Smooth muscle cell of the pulmonary artery (primary cell): ENCODE measurements at places on chromosomes 12 and 14. TPM values are rescaled to one million over a fixed set of nuclear protein-coding genes. Genes with fewer than 3 reads are reported as not detected.

The SLC38A4 gene
- 0.39 and 0.56 TPM in 2 replicates for total RNA-seq

The DACT1 gene
- 28.3 and 43.4 TPM in 2 replicates for total RNA-seq

The SMIM41 gene
- total RNA-seq, result 0.07 and 0.10 TPM in 2 replicates

The FAM181A gene
- total RNA-seq, result not detected in 2 replicates

The RTL1 gene
- not detected in 2 replicates for total RNA-seq

The C12orf54 gene
- total RNA-seq, result not detected in 2 replicates

The RPL36AL gene
- total RNA-seq, result 195 and 247 TPM in 2 replicates

The PLEKHG7 gene
- total RNA-seq, result not detected in 2 replicates

The VRTN gene
- not detected in 2 replicates for total RNA-seq

The BCL11B gene
- under 0.01 TPM in 2 replicates for total RNA-seq

The RPL10L gene
- not detected in 2 replicates for total RNA-seq

The AHSA1 gene
- total RNA-seq, result 86.5 and 101 TPM in 2 replicates

The NTS gene
- 0.39 and 51.1 TPM in 2 replicates for total RNA-seq

The TSPAN9 gene
- 63.0 and 87.8 TPM in 2 replicates for total RNA-seq

The PTHLH gene
- 1.6 and 6.1 TPM in 2 replicates for total RNA-seq

The PRH2 gene
- not detected in 2 replicates for total RNA-seq

The HOXC13 gene
- total RNA-seq, result not detected in 2 replicates

The SIX4 gene
- total RNA-seq, result 10.9 and 14.8 TPM in 2 replicates

The PIGH gene
- 15.8 and 16.2 TPM in 2 replicates for total RNA-seq

The PMEL gene
- 0.65 and 0.76 TPM in 2 replicates for total RNA-seq

The HELB gene
- 2.2 and 5.0 TPM in 2 replicates for total RNA-seq

The PLCZ1 gene
- total RNA-seq, result not detected in 2 replicates

The KRT75 gene
- total RNA-seq, result not detected in 2 replicates

The KTN1 gene
- total RNA-seq, result 105 and 124 TPM in 2 replicates

The VDR gene
- 13.0 and 13.6 TPM in 2 replicates for total RNA-seq

The WNT1 gene
- not detected in 2 replicates for total RNA-seq

The ALKBH2 gene
- 12.6 and 13.8 TPM in 2 replicates for total RNA-seq

The BDKRB1 gene
- 0.91 and 1.3 TPM in 2 replicates for total RNA-seq

The TMEM229B gene
- 2.5 and 2.7 TPM in 2 replicates for total RNA-seq

The KRT8 gene
- total RNA-seq, result 9.3 and 32.5 TPM in 2 replicates

The LPCAT3 gene
- 11.3 and 12.6 TPM in 2 replicates for total RNA-seq

The ALDH1L2 gene
- total RNA-seq, result 58.2 and 63.5 TPM in 2 replicates

The SDR9C7 gene
- total RNA-seq, result not detected in 2 replicates

The NCAPD2 gene
- 40.5 and 47.6 TPM in 2 replicates for total RNA-seq
